Posterior cingulate gyrus (tissue), 11 donors: ENCODE measurements at places on chromosomes 6 and 20.

- DNase-seq: no peak
These were observed 71.3 kb upstream of the FOXC1 start for GRCh38 chr6:1538369-1538768.

GRCh38 chr6:31366693-31367470 lies 9.9 kb upstream of the HLA-B start:
- DNase-seq: peak; percentile 86

GRCh38 chr6:110664933-110665332 lies 150.3 kb downstream of the CDK19 start:
- no peak for DNase-seq

GRCh38 chr6:87473419-87473903 lies 687 bp downstream of the SLC35A1 start:
- no peak for DNase-seq

DNA sequence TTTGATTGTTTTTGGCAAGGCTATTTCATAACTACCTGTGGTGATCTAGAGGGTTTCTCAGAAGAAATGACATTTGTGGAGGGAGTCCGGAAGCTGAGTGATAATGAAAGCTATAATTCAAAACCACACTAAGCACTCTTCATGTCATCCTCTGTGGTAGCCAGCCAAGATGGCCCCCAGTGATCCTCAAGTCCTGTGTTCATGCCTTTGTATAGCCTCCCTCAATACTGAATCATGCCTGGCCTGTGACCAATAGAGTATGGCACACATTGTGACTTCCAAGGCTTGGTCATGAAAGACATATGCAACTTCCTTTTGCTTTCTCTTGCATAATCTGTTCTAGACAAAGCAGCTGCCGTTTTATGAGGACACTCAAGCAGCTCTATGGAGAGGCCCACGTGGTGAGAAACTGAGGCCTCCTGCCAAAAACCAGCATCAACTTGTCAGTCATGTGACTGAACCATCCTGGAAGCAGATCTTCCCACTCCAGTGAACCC lies 12.8 kb upstream of the DNAAF9 start:
- DNase-seq: no peak

DNA sequence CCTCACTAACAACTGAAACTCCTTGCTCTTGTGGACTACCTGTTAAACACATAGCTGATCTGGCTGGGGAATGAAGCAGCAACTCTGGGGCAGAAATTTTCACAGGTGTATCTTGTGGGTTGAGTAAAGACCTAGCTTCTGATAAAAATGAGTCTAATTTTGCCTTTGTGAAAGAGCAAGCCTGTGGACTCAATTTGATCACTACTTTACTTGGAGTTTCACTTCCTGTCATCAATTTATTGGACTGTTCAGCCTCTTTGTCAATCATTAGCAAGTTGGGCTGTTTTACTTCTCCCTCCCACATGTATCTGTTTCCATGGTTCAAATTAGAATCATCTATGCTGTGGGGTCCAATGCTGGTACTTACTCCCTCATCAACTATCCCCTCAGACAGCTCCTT lies 29.6 kb upstream of the CRIP3 start:
- DNase-seq: no peak

- DNase-seq: no peak
These were observed 150.5 kb upstream of the PRSS16 start for GRCh38 chr6:27096834-27097511.

DNA sequence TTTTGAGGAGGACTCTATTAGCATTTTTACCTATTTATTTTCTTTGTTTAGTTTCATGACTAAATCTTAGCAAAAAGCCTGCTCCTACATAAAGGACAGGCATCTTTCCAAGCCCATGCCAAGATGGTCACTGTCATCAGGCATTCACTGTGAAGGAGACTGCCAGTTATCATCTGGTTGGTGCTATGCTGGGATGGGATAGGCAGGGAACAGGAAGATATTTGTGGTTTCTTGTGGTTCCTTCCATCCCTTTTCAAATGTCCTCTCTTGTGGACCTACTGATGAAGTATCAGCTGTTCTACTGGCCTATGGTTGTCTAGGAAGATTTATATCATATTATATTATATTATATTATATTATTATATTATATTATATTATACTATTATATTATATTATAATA lies 107.0 kb downstream of the MCHR2 start:
- no peak for DNase-seq

- no peak for DNase-seq
These were observed 84.2 kb downstream of the BCAS1 start for GRCh38 chr20:53986037-53986650.

DNA sequence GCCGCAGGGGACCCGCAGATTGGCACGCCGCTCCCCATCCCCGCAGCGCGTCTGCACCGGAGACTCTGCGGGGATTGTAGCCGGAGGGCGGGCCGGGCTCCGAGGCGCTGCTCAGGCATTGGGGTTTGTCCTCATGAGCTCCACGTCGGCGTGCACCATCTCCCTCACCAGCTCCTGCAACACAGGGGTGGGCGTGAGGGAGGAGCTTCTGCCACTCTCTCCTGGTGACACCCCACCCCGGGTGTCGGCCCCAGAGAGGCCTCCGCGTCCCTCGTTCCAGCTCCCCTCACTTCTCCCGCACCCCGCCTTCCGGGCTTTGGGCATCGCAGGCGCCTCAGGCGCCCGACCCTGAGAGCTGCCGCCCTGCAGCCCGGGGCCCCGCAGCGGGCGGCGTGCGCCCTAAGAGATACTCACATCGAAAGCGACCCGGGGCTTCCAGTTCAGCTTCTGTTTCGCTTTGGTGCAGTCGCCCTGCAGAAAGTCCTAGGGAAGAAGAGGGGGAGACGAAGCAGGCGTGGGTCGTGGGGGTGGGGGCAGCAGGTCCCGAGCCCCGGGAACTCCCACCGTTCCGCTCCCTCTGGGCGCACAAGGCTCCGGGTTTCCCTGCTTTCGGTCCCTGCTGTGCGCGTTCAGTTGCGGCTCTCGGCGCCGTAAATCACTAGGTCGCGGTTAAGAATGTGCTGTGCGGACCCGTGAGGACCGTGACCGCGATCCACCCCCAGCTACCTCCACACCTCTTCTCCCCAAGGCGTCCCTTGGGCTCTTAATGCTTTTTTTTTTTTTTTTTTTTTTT lies 14.5 kb downstream of the FOXC1 start:
- DNase-seq: no peak

GRCh38 chr6:149046822-149047246 lies 270.7 kb upstream of the TAB2 start:
- DNase-seq: no peak

DNA sequence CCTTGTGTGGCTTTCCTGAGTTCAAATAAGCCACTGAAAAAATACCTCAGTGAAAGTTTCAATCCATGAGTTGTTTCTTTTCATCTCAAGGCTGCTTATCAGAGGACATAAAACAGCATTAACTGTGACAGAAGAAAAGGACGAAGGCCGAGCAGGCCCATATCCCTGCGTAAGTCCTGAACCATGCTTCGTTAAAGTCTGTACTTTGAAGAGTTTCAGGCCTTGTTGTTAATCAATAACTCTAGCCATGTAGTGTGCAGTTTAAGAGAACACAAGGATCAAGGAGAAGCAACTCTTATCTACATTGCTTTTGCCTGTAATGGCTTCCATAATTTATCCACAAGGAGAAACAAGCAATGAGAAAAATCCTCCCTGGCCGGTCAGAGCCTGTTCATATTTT lies 165.4 kb downstream of the UST start:
- no peak for DNase-seq

GRCh38 chr20:33177866-33178265 lies 9.9 kb downstream of the BPIFA2 start:
- DNase-seq: no peak

DNA sequence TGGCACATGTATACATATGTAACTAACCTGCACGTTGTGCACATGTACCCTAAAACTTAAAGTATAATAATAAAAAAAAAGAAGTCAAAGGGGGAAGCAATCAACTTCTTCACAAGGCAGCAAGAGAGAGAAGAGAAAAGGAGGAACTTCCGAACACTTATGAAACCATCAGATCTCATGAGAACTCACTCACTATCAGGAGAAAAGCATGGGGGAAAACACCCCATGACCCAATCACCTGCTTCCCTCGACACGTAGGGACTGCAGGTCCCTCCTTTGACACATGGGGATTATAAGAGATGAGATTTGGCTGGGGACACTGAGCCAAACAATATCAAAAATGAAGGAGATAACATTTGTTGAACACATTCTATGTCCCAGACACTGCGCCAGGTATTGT lies 94.8 kb upstream of the PHACTR1 start:
- DNase-seq: no peak

DNA sequence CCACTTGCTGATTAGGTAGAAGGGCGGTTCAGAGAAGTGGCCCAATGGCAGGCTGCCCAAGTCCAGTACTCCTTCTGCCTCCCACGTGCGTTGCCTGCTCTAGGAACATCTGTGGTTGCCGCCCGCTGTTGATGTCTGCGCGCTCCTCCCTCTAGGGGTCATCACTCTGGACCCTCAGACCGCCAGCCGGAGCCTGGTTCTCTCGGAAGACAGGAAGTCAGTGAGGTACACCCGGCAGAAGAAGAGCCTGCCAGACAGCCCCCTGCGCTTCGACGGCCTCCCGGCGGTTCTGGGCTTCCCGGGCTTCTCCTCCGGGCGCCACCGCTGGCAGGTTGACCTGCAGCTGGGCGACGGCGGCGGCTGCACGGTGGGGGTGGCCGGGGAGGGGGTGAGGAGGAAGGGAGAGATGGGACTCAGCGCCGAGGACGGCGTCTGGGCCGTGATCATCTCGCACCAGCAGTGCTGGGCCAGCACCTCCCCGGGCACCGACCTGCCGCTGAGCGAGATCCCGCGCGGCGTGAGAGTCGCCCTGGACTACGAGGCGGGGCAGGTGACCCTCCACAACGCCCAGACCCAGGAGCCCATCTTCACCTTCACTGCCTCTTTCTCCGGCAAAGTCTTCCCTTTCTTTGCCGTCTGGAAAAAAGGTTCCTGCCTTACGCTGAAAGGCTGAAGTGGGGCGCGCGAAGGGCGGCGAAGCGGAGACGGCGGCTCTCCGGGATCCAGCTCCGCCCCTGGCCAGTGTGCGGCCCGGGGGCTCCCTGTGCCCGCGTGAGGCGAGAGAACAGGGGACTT lies 8.5 kb downstream of the TRIM15 start:
- no peak for DNase-seq

GRCh38 chr6:158086504-158087223 lies 81.4 kb downstream of the SERAC1 start:
- DNase-seq: peak; percentile 88

- DNase-seq: no peak
These were observed 12.0 kb downstream of the SLC12A5 start for GRCh38 chr20:46040902-46041535.

- DNase-seq: no peak
These were observed 265.3 kb upstream of the BMP2 start for GRCh38 chr20:6502219-6502618.

DNA sequence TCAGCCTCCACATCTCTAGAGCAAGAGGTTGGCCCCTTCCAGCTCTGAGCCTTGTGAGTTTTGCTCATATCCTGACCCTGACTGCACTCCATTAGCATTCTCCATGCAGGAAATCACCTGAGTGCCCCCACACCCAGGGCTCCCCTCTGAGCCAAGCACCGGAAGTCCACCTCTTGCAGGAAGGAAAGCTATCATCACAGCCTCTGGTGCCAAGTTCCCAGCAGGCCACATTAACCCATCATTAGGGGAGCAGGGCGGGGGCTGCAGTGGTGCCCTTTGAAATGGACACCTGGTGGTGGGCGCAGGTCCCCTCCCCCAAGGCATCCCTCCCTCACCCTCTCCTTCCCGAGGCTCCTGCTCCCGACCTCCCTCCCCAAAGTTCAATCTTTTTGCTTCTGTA lies 16.1 kb downstream of the GRM4 start:
- no peak for DNase-seq

GRCh38 chr6:37083243-37084138 lies 78.0 kb downstream of the FGD2 start:
- no peak for DNase-seq

GRCh38 chr6:116461932-116462885 lies 1.0 kb downstream of the CALHM6 start:
- peak; percentile 27 for DNase-seq

DNA sequence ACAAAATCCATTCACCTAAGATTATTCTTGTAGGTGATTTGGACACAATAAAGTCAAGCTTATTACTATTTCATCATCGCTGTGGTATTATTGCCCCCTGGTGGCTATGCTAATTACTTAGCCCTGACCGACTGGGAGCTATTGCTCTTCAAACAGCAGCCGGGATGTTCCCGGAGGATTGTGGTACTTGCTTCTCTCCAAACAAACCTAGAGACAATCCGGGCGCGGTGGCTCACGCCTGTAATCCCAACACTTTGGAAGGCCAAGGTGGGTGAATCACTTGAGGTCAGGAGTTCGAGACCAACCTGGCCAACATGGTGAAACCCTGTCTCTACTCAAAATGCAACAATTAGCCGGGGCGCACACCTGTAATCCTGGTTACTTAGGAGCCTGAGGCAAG lies 15.4 kb upstream of the STMND1 start:
- DNase-seq: no peak

GRCh38 chr6:111423960-111424846 lies 58.8 kb downstream of the REV3L start:
- peak; percentile 26 for DNase-seq

- DNase-seq: no peak
These were observed 42.6 kb downstream of the TTI1 start for GRCh38 chr20:37990571-37991151.

DNA sequence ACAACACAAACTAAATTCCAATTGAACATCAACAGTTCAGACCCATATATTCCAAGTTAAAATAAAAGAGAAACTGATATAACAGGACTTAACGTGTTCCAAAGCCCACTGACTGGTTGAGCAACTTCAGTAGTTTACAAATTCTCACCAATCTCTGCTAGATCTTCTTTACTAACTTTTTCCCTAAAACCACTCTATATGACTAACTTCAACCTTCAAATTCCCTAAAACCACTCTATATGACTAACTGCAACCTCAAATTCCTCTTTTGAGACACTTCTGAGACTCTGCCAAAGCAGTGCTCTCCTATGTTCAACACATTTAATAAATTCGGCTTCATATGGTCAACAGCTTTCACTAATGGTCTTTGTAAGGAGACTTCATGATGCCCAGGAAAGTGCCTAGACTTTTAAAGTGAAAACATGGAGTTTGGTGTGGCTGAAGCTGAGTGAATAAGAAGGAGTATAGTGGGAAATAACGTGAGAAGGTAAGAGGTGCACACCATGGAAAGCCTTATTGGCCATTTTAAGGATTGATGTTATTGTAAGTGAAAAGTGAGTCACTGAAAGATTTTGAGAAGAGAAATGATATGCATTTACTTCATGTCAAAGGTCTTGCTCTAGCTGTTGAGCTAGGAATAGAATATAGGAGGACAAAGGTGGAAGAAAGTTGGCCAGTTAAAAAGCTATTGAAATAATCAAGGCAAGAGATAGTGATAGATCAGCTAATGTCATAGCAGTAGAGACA lies 134.0 kb upstream of the HCRTR2 start:
- no peak for DNase-seq

- no peak for DNase-seq
These were observed 38.3 kb upstream of the SAMHD1 start for GRCh38 chr20:36989797-36990196.

GRCh38 chr6:40308533-40309306 lies 278.4 kb downstream of the LRFN2 start:
- peak; percentile 89 for DNase-seq

GRCh38 chr6:137951064-137951597 lies 84.1 kb downstream of the TNFAIP3 start:
- DNase-seq: no peak
